ENCODE measurements at places on chromosomes 2 and 18. TPM values are rescaled to one million over a fixed set of nuclear protein-coding genes. Genes with fewer than 3 reads are reported as not detected.

DNA sequence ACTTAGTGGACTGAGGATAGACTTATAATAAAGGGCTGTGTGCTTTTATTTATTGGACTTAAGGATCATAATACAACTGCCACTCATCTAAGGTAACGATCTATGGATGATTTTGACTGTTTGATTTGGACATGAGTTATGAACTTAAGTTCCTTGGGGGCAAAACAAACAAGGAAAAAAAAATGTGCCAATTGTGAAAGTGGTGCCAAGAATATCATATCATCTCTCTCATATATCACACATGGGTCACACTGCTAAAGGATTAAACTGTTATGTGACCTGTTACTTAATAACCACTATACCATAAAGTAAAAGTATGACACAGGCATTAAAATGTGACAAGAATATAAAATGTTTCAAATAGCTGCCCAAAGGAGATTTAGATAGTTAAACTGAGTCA lies 886.3 kb downstream of the ERBB4 start:
- H3K27ac ChIP-seq, result no peak overlapping the region
- DNase-seq, result no peak
- no peaks in the 10 kb centered on the region for H3K36me3 ChIP-seq
- H3K4me3 ChIP-seq, result no peak overlapping the region
- H3K27me3 ChIP-seq, result no peaks in the 10 kb centered on the region

DNA sequence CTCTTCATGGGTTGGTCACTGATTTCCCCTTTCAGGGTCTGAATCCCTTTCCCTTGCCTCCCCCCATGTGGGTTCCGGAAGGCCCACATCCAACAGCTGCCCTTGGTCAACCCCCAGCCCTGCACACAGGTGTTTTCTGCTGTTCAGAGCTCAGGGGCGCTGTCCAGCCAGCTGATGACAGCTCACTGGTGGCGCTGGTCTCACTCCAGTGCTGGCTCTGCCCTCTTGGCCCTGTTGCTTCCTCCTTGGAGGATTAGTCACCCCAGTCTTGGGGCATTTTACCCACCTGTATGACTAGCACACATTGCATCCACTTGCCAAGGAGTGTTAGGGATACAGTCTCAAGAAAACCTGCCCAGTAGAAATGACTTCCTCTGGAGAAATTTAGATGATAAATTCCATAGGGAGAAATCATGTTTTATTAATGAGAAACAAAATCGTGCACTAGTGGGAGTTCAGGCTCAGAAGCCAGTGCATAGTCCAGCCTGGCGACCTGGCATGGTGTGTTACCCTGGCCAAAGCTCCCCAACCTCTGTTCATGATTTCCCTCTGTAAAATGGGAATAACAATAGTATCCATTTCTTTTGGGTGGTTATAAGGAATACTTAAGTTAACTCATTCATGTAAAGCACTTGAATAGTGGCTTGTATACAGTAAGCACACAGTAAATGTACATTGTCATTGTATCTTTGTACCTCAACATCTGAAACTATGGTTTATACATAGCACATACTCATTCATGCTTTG lies 21.6 kb downstream of the CRIM1 start:
- peaks cover 11% of the 10 kb centered on the region for H3K4me1 ChIP-seq
- H3K27ac ChIP-seq, result no peak overlapping the region
- H3K4me3 ChIP-seq, result no peak overlapping the region
- no peaks in the 10 kb centered on the region for H3K36me3 ChIP-seq
- H3K27me3 ChIP-seq, result no peaks in the 10 kb centered on the region

DNA sequence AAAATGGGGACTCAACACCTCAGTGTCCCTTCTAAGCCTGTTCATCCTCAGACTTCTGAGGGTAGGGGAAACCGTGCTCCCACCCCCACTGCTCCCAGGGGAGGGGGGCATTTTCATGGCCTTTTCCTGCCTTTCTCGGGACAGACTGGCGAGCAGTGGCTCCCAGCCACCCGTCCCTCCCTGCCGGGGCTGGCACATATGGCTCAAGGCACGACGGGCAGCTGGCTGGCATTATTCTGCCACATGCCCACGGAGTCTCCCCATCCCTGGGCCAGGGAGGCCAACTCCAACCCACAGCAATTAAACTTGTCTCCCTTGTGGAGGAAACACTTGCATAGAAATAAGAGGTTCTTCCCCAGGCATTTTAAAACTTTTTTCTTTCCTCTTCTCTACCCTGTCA lies 148.5 kb upstream of the CBLN2 start:
- H3K4me3 ChIP-seq, result no peak overlapping the region
- H3K27me3 ChIP-seq, result no peaks in the 10 kb centered on the region
- no peaks in the 10 kb centered on the region for H3K4me1 ChIP-seq
- no peaks in the 10 kb centered on the region for H3K36me3 ChIP-seq
- no peak overlapping the region for H3K27ac ChIP-seq

TBR1 gene
- polyA plus RNA-seq, result not detected

Measured in B cell (primary cell).